ENCODE measurements at places on chromosomes 1 and 21.
A peak's percentile ranks its signal among the peaks of the same experiment; 100 is the strongest.

- DNase-seq = no peak
These were observed 425 bp upstream of the TADA1 start for GRCh38 chr1:166876540-166876838.

DNA sequence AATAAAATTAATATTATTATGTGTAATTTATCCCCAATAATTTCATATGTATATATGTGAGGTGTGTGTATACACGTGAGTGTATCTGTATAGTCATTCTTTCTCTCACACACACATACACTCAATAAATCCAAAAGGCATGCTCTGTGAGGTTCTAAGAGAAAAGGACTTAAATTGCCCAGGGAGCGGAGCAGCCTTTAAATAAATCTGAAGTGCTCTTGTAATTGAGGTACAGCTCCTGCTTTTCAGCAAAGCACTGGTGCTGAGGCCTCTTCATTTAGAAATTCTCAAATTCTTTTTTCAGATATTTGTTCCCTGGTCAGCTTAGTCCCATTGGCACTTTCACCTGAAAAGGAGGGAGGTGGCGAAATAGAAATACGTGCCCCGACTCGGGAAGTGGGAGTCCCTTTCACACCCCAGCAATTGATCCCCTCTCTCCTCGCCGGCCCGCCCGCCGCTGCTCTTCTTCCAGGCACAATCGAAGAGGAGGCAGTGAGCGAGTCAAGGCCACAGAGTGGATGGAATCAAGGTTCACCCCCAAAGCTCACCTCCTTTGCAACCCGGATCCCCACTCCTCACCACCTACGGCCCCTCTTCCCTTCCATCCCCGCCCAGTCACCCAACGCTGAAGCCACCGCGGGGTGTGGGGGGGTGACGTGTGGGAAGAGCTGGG lies 944 bp downstream of the PLPPR5 start:
- peak; percentile 20 for DNase-seq

- DNase-seq = no peak
These were observed 51.2 kb downstream of the RNF2 start for GRCh38 chr1:185096531-185096930.

DNA sequence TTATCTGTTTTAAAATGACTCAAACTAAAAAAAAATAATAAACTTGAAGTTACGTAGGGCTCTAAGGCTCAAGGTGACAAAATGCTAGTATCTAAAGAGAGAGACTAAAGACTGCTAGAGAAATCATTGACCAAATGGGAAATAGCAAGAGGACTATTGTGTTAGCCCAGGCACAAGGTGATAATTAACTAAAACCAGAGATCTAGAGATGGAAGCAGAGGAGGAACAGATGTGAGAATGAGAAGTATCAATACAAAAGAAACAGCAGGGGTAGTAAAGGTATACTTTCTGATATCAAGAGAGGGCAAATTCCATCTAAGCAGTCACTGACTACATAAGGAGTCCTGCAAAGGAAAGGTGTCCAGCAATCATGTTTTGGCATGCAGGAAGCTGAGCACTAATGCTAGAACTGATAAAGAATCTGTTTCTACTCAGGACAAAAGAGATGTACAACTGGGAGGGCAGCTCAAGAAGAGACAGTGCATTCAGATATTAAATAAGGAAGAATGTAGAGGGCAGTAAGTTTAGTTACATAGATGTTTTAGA lies 100.2 kb upstream of the GNG4 start:
- DNase-seq = no peak

DNA sequence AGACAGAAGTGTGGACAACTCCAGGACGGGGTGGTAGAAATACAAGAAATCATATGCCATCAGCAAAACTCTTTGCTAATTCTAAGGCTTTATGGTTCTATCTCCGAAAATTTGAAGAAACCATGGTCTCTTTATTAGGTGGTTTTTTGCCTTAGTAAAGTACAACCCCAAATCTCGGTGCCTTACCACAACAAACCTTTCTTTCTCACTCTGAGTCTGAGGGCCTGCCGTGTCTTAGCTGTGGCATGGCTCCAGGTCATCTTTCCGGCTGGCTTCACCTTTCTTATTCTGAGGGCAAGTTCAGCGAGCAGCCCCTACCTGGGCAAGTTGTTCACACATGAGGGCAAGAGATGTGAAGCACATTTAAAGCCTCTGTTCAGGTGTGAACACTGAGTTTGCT lies 280.6 kb downstream of the TTLL7 start:
- no peak for DNase-seq

GRCh38 chr1:205440476-205441317 lies 15.1 kb downstream of the BLACAT1 start:
- DNase-seq = no peak

DNA sequence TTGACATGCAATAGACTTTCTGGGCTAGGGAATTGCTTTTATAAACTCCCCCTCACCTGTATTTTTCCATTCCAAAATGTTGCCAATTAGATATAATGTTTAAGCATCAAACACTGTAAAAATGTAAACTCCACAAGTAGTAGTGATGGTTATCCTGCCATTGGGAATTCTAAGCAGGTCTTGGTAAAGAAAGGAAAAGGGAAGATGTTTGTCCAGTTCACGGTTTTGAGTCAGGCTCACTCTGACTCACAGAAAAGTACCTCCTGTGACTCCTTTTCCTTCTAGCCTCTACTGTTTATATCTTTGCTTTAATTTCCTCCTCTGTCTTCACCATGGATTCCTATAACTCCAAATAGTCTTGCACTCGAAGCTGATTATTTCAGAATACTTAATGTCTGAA lies 19.0 kb upstream of the PTPN14 start:
- no peak for DNase-seq

- no peak for DNase-seq
These were observed 198.8 kb downstream of the CRB1 start for GRCh38 chr1:197466813-197467212.

DNA sequence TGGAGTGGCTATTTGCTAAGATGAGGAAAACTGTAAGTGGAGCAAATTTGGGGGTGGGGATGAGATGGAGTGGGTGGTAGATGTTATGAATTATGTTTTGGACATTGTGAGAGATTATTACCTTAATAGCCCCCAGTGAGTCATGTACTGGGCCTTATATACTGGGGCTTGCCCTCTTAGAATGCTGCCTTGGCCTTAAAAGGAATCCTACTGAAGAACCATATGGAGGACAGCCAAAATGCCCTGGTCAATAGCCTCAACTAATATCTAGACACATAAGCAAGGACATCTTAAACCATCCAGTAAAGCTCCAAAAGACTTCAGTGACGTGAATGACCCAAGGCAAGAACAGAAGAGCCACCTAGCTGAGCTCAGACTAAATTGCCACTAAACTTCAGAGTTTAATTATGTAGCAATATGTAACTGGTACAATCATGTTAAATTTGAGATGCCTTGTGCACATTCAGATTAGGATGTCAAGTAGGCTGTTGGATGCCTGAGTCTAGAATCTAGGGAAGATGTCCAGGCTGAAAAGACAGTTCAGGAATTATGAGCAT lies 13.9 kb upstream of the IGSF3 start:
- DNase-seq = no peak

- DNase-seq = no peak
These were observed 35.1 kb upstream of the CCDC27 start for GRCh38 chr1:3717041-3717714.

GRCh38 chr1:222107267-222107666 lies 365.4 kb upstream of the DUSP10 start:
- DNase-seq = no peak

GRCh38 chr1:231108516-231109302 lies 53.1 kb upstream of the TRIM67 start:
- DNase-seq = no peak

DNA sequence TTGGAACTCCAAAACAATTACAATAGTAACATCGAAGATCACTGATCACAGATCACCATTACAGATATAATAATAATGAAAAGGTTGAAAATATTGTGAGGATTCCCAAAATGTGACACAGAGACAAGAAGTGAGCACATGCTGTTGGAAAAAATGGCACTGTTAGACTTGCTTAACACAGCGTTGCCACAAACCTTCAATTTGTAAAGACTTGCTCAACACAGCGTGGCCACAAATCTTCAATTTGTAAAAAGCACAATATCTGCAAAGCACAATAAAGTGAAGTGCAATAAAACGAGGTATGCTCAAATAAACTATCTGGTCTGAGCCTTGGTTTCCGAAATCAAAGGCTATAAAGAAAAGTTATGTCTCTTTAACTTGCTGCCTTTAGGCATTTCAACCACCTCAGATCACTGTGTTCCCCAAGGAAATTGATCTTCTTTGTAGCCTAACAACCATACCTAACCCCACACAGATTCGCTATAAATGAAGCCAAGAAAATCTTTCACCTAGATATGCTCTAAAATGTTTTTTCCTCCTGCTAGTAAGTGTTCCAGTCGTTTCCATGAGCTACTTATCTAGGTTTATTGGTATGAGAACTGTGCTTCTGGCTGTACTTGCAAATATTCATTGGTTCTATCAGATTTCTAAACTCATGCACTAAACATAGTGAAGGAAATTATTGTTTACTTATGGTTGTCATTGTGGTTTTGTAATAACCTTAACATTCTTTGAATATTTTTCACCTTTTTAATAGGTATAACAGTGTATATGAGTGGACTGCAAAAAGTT lies 13.1 kb upstream of the LPGAT1 start:
- no peak for DNase-seq

DNA sequence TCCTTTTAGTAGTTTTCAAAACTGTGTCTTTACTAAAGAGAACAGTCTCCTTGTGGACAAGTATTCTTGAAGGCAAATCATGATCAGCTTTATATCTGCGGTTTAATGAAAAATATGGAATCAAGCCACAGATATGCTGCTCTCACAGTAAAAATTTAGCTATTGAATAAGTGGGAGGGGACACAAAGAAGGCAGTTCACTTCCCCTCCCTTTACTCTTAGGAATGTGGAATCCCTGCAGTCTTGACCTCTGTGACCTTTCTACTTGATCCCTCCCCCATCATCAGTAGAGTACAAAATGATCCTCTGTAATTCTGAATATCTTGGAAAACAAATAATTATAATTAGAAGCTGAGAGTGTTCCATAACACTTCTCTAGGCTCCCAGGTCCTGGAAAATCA lies 136.7 kb upstream of the HOOK1 start:
- no peak for DNase-seq

DNA sequence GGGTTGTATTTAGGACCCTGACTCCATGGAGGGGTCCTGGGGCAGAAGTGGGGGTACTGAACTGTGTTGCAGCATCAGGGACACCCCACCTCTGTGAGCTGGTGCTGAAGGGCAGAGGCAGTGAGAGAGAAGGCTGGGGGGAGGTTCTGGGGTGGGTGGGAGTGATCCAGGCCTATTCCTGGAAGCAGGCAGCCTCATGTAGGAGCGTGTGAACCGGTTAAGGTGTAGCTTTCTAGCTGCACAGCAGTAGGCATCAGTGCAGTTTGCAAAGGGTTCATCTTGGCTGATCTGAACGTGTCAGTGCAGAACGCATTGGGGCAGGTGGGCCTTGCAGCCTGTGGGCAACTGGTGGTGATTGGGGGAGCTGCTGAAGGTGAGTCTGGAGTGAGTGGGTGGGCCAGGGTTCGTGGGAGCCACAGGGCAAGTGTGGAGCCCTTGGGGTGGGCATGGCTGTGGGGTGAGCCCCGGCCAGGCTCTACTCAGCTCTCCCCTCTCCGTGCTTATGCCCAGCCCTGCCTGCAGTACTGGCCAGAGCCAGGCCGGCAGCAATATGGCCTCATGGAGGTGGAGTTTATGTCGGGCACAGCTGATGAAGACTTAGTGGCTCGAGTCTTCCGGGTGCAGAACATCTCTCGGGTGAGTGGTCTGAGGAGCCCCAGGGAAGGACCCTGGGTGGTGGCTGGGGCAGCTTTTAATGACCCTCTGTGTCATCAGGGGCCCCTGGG lies 86.7 kb downstream of the PTPRU start:
- DNase-seq = no peak

All from posterior cingulate gyrus (tissue), 11 donors.